ENCODE measurements at places on chromosomes 13 and 19.
A peak's percentile ranks its signal among the peaks of the same experiment; 100 is the strongest.

DNA sequence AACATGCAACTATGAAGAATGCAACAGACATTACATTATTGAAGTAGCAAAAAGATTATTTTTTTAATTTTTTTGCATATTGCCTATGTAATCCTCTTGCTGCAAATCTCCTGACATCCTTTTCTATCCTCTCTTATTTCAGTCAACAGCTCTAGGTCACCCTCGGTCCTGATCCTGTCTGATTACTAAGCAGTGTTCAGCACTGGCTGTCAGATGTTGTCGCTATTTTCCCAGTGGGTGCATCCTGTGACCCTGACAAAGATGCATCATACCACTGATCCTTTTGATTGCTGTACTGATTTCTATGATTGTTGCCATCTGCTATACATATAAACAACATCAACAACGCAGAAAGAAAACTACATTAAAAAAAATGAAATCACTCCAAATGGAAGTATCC lies 443.7 kb upstream of the PRR20A start:
- no peak for DNase-seq

DNA sequence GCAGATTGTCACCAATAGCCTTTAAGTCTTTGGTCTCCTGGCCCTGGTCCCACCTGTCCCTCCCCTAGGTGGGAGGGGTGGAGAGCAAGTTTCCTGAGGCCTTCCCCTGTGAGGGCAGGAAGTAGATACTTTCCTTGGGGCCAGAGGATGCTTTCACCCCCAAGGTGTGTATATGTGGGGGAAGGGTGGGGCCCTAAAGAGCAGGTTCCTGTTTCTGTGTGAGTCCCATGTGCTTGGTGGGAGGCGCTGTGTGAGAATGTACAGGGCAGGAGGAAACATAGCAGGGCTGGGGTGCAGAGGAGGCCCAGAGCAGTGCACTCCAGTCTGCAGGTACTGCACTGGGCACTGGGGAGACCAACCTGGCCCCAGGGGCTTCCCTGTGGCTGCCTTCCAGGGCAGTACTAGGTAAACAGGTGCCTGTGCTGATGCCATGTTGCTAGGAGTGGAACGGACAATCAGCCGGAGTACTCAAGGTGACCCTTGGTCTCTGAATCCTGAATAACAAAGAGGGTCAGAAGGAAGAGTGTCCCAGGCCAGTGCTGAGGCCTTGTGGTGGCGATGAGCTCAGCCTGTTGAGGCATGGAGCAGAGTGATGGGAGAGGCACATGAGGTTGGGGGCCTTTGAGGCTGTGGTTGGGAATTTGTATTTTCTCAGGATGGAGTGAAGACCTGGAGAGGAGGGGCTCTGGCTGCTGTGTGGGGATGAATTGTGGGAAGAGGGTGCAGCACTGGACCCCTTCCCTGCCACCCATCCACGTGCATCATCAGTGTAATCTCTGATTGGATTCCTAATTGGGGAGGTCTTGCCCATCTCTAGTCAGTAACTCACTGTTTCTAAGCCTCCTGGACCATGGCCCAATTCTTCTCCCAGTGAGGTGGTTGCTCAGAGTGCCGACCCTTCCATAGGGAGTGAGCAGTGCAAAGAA lies 5.1 kb downstream of the EGLN2 start:
- DNase-seq = no peak

- DNase-seq = no peak
Observed at GRCh38 chr13:25062479-25062878, 33.5 kb upstream of the PABPC3 start.

GRCh38 chr13:47639738-47640447 lies 361.2 kb downstream of the SUCLA2 start:
- no peak for DNase-seq

DNA sequence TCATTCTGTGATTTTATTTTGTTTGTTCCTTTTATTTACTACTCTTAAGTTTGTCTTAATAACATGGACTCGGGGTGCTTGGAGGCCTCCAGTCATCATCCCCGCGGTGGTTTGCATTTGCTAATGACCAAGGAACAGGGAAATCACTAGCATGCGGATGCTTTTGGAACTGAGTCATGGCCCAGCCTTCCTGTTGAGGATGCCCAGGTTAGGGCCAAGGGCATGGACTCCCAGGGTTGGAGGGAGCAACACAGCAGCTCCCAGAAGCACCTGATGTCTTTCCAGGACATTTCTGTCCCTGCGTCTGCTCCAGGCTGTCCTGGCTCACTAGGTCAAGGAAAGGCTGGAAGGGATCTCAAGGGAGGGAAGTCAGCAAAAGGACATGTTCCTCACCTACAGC lies 423.7 kb upstream of the TSHZ3 start:
- DNase-seq = no peak

DNA sequence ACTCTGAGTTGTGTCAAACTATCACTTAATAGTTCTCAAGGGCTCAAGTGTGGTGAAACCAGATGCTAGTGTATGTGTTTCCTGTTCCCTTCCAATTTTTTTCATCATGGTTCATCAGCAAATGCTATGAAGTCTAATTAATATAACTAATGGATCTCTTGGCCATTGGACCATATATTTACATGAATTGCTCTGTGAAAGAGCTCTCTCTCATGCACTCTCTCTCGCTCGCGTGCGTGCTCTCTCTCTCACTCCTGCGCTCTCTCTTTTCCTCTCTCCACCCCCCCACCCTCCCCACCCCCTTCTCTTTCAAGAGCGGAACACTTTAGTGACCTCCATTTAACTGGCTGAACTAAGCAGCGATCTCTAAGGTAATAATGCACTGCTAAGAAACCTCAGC lies 547.0 kb upstream of the GPC6 start:
- DNase-seq = no peak

DNA sequence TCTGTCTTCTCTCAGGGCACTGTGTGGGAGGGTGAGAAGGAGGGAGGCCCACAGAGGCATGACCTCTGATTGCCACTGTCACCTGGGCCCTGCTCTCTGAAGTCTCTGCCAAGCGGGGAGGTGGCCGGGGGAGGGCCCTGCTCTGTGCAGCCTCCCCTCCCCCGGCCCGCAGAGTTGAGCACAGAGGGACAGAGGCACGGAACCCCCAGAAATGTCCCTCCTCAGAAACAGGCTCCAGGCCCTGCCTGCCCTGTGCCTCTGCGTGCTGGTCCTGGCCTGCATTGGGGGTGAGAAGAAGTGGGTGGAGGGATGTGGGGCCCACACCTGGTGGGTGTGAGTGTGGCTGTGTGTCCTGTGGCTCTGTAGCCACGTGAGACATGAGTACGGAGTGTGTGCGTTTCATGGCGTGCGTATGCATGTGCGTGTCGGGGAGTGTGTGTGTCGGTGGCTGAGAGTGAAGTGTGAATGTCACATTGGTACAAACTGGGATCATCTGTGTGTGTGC lies at the start of gene APOC4:
APOC4 (plus strand) TSS at position 171 of the 505 bp plus-strand sequence; CDS start at position 212, 41 bp downstream.
- no peak for DNase-seq

DNA sequence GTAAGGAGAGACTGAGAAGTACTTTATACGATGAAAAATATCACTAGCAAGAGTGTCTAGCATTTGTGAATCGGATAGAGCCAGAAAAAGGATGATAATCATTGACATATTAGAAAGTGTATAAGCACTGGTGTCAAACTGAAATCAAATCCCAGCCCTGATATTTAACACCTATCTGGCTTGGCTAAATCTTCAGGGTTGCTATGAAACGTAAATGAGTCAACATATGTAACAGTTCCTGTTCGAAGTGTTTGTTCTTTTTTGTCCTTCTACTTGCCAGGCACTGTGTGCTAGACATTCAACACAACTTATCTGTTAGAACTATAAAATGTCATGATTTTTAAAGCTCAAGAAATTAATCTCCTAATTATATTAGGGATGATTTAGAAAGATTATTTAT lies 40.8 kb downstream of the SERPINE3 start:
- no peak for DNase-seq

DNA sequence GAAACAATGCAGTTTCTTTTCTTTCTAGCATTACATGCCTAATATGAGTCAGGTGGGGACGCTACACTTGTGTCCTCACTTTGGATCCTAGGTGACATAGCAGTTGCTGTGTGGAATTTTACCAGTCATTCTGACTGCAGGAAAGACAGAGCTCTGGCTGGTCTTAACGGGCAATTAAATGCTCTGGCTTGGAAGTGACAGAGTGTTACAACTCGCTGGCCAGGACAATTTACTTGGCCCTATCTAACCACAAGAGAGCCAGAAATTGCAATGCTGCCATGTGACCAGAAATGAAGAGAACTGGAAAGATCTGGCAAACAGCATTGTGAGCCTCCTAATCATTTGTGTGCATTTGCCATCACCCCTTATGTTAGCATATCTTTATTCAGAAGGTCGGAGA lies 351.1 kb downstream of the DCT start:
- DNase-seq = no peak

- no peak for DNase-seq
Observed at GRCh38 chr19:33634361-33635091, 12.8 kb downstream of the CHST8 start.

- no peak for DNase-seq
Observed at GRCh38 chr19:57242821-57243220, 2.4 kb downstream of the ZNF805 start.

- peak; percentile 99 for DNase-seq
Observed at GRCh38 chr13:110869805-110870706, 44.8 kb downstream of the ANKRD10 start.

DNA sequence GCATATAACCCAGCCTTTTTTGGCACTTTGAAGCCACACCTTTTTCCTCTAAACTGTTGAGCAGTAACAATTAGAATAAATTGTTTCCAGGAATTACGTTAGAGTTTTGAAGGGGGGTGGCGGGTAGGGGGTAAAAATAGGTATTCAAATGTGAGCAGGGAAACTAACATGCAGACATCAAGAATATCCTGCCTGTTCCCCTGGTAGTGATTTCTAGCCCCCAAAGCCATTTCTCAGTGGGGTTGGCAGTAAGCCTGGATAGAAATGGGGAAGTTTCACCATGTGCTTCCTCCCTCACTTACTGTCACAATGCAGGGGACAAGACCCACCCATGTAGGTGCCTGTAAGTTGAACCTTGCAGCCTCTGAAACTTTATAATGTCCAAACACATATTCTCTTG lies 3.8 kb downstream of the DOCK9 start:
- no peak for DNase-seq

DNA sequence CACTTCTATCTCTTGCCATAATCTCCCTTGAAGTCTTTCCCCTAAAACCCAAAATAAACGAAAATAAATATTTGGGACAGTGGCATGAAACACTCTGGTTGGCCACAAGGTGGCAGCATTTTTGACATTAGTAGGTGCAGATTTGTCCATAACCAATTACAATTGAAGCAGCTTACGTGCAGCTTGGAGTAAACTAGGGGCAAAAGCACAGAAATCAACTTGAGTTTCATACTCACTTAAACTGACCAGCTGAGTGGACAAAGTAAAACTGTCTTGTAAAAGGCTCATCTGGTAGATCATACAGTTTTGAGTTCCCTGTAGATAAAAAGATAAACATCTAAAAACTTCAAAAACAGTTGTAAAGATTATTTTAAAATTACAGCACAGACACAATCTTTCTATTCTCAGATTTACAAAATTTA lies 18.8 kb downstream of the PDCD5 start:
- peak; percentile 55 for DNase-seq

DNA sequence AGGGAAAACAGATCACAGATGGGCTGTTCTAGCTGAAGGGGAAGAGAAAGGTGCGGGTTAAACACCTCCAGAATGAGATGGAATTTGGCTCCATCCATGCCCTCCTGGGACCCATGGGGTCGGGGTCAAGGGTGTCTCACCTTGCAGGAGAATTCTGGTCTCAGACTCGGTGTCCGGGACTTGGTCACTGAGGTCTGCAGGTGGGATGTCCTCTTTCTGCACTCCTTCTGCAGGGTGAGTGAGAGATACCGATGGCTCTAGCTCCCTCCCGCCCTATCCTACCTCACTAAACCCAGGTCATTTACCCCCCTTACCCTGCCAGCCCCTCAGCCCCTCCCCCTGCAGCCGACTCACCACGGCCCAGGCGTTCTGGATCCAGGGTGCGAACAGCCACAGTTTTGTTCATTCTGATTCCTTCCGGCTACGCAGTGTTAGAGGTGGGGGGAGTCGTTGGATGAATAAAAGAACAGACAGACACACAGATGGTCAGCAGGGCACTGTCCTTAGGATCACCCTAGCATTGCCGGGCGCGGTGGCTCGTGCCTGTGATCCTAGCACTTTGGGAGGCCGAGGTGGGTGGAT lies 24.1 kb downstream of the C3 start:
- DNase-seq = no peak

DNA sequence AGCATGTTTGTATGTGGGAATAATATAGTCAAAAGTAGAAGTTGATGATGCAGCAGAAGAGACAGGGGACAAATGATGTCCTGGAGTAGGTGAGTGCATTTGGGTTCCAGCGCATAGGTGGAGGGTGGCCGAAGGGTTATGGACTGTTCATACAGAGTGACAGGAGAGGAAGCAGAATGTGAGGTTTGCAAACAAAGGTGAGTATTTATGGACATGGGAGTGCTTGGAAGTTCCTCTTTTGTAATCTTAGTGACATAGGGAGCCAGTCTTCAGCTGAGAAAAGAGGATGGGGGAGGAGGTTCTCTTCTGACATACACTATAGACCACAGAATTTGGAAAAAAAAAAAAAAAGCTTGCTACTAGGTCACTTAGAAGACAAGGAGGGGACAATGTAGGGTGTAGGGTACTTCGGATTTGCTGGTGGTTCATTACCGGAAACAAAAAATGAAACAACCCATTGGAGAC lies 331.6 kb downstream of the DLEU7 start:
- DNase-seq = no peak

GRCh38 chr19:10895363-10895762 lies 24.0 kb downstream of the CARM1 start:
- DNase-seq = no peak

GRCh38 chr13:38350114-38350617 lies 515 bp downstream of the UFM1 start:
- peak; percentile 35 for DNase-seq

- DNase-seq = no peak
Observed at GRCh38 chr13:33544308-33544707, 258.8 kb upstream of the STARD13 start.

Data from HCT116 (cell line).